ENCODE measurements at places on chromosomes 16 and 17. TPM values are rescaled to one million over a fixed set of nuclear protein-coding genes. Genes with fewer than 3 reads are reported as not detected.
A peak's percentile ranks its signal among the peaks of the same experiment; 100 is the strongest.

GRCh38 chr17:29238133-29238850 is 8.4 kb upstream of the CRYBA1 start:
- DNase-seq = no peak

- DNase-seq = no peak
Measured at GRCh38 chr17:64599187-64599676, 62.9 kb downstream of the SMURF2 start.

GRCh38 chr16:67562526-67562917 is at the start of gene CTCF:
CTCF (plus strand) TSS chr16:67562526; CDS start chr16:67610833, 48,307 bp downstream.
- DNase-seq = peak; percentile 86

- DNase-seq = no peak
Measured at GRCh38 chr16:82533189-82533588, 93.6 kb upstream of the CDH13 start.

GRCh38 chr17:69480245-69480644 is 65.7 kb downstream of the MAP2K6 start:
- no peak for DNase-seq

GRCh38 chr17:79212149-79213087 is 137.8 kb downstream of the ENGASE start:
- DNase-seq = no peak

DNA sequence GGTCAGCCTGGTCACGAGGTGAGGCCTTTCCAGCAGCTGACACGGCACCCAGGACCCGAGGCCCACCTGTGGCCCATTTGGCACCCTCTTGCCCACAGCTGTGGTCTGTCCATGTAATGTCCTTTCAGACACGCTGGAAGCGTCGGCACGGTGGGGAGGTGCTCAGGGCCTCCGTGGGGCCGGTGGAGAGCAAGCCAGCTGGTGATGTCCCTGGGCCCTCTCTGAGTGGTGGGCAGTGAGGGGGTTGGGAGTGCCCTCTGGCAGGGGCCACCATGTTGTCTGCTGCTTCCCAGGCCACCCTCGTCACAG is 97.3 kb upstream of the ZNF469 start:
- no peak for DNase-seq

Gene TBC1D3H
- not detected for total RNA-seq

Gene ZMYND15
- total RNA-seq = 0.69 TPM

Gene KIFC3
- total RNA-seq = 44.2 TPM
